ENCODE measurements at places on chromosomes 7 and 10.

DNA sequence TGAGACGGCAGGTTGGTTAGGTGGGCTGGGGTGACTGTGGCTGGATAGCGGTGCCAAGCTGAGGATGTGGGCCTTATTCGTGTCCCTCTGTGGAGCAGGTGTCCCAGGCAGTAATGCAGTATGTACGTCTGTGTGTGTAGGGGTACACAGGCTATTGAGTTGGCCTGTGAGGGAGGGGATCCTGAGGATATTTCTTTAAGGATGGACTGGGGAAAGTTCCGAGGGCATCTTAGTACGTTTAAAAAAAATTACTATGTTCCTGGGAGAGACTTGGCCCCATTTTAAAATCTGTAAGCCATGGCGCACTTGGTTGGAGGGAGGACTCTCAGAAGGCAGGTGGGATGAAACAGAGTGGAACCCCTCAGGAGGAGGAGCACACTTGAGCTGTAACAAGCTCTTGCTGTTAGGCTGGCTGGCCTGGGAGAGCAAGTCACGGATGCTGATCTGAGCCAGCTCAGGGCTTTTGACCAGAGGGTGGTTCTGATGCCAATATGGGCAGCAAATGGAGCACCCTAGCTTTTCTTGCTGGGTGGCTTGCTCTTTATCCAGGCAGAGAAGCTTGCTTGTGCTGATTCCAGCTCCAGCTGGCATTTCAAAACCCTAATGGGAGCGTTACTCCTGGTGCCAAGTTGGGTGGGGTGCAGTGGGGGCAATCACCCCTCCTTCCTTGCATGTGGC, 765 bp downstream of the WBP1L start:
- peak; percentile 2 for DNase-seq

GRCh38 chr7:31407178-31407676, 66.7 kb upstream of the NEUROD6 start:
- DNase-seq: no peak

DNA sequence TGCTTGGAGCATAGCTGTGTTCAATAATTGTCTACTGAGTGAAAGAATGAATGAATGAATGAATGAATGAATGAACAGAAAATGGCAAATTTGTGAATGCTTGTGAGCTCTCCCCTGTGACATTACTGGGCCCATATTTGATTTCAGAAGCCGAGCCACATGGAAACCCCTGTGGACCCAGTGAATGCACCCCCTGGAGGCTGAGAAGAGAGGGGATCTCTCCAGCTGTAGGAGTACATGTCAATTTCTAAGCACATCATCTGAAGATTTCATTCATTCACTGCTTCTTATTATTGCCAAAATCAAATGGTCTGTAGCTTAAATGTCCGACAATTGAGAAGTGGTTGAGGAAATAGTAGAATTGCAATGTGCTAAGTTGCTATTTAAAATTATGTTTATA, 58.3 kb upstream of the DOCK1 start:
- DNase-seq: no peak

DNA sequence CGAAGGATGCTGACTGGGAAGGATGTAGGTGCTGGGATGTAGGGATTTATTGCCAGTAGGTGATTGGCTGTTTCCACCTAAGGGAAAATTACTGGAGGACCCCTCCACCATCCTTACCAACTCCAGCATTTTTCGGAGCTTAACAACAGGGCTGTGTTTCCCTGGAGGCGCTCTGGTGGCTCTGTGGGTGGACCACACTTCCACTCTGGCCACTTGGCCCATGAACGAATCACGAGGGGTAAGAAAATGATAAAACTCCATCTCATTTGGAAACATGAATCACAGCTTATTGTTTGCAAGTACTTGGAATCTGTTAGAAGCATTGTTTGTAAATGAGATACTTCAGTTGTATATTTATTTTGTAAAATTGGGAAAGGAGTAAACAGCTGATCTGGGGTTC, 3.0 kb downstream of the DOCK1 start:
- DNase-seq: no peak

- DNase-seq: no peak
Observed at GRCh38 chr7:91683823-91684222, 196.7 kb downstream of the MTERF1 start.

DNA sequence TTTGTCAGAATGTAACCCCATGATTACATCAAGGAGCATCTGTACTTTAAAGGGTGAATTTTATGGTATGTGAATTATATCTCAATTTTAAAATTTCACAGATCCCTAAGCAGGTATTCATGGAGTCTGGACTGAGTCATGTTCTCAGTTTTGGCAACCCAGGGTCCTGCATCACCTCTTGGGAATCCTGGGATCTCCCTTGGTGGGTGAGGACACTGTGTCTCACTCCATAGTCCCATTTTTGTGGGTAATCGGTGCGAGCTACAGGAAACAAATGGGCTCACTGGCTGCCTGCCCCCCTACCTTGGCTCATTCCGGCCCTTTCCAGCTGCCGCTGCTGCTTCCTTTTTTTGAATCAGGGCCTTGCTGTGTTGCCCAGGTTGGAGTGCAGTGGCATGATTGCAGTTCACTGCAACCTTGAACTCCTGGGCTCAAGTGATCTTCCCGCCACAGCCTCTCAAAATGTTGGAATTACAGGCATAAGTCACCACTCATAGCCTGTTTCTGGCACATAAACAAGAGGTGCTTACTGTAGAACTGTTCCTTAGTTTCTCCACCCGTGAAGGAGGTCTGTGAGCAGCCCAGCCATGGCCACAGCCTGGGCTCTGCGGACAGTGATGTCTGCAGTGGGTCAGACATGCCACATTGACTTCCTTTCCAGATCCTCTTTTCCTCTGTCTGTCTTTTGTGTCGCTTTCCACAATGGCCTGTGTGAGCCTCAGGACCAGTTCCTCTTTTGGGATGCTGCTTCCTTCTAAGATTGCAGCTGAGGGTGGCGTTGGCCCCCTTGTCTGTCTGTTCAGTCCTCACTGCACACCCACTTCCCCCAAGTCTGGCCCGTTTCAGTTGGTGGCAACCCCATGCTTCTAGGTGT, 14.5 kb downstream of the PALD1 start:
- no peak for DNase-seq

- no peak for DNase-seq
Observed at GRCh38 chr10:107442035-107442505, 277.6 kb upstream of the SORCS1 start.

DNA sequence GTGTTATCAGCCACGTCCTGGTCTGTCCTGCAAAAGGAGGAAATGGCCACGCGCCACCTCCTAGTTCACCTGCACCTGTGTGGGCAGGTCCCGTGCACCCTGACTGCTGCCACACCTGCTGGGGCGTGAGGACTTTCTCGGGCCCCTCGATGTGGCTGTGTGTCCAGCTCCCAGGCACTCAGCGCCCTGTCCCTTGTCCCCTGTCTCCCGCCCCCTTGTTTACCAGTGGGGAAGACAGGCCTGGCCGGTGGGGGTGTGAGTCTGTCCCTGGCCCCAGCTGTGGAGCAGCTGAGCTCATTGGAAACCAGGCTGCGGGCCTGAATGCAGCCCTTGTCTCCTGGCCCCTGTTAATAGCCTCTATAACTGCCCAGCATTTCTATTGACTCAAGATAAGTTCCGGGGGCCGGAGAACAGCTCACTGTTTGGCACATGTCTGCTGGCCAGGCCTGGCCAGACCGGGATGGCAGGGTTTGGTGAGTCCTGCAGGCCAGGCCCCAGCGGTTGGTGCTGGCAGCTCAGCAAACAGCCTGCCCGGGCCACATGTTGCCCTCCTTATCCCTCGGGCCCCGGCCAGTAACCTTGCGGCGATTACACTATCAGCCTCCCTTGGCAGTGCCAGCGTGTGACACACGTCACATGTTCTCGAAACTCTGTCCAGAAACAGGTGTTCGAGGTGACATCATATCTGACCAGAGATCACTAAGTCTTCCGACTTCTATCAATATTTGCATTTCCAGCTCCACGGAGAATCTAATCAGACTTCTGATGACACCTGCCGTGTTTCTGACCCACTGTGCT, 52.1 kb downstream of the FOXL3 start:
- DNase-seq: no peak

DNA sequence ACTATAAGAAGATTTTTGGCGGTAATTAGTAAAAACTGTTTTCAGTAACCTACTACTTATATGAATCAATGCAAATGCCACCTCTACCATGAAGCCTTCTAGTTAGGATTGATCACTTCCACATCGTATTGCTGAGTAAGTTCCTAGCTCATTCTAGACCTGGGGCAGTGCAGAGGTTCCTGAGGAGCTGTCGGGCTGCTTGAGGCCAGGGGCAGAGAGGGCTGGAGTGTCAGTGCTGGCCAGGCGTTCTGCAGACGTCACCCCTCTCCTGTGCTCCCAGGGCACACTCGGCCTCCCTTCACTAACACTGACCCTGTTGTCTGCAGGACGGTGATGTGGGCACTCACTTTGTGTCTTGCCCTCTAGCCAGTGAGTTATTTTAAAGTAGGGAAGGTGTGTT, 275.7 kb downstream of the CELF2 start:
- no peak for DNase-seq

GRCh38 chr10:75648351-75648750, 216.9 kb downstream of the LRMDA start:
- no peak for DNase-seq

DNA sequence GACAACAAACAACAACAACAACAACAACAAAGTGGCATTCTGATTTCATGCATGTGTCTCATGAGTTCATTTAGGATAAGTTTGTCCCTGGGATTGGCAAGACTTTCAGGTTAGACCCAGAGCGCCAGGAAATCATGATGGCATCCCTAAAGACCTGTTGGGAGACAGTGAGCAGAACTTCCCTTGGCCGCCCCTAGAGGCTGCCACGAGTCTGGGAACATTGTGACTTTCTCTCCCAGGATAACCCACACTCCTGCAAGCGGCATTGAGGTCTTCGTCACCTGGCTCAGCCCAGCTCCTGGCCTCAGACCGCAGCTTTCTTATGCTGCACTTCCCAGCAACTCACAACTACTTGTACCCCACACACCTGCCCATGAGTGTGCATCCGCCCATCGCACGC, 80.5 kb upstream of the RNF32 start:
- no peak for DNase-seq

DNA sequence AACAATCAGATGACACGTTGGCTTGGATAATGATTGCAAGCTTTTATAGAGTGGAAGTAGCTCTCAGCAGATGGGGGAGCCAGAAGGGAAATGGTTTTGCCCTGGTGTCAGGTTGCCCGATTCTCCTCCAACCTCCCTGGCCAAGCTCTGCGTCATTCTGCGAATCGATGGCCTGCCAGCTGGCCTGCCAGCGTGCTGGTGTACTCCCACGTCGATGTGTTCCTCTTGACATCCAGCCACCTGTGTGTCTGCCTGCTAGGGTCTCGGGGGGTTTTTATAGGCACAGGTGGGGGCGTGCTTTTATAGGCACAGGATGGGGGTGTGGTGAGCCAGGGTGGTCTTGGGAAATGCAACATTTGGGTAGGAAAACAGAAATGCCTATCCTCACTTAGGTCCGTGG, 4.6 kb downstream of the NET1 start:
- no peak for DNase-seq

DNA sequence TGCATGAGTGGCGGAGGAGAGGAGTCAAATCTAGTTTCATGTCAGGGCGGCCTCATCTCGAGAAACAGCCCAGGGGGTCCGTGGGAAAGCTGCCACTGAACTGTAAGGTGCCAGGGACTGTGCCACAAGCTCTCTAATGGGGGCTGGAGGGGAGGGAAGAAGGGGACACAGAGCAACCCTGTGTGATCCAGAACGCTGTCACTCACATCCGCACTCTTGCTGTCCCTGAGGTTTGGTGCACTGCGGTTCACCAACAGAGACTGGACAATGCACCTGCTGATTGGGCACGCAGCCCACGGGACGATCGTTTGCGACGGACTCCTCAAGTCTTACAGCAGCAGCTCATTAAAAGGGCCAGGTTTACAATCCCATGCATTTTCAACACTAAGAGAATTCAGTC, 47.7 kb downstream of the AMZ1 start:
- no peak for DNase-seq

DNA sequence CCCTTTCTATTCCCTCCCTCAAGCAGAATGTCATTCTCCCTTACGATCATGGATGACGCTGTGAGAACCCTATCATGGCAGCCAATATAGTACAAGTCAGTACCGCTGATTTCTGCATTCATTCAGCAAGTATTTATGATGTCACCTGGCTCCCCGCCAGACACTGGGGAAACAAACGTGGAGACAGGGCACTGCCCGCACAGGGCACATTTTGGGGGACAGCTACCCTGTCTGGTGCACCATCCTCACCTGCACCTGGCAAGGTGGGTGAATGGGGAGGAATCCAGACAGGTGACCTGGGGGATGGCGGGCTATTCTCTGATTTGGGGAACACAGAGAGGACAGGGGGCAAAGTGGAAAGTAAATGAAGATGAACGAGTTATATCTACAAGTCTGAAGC, 28.4 kb downstream of the MKI67 start:
- no peak for DNase-seq

GRCh38 chr7:47357361-47357760, 224.6 kb downstream of the TNS3 start:
- DNase-seq: no peak

DNA sequence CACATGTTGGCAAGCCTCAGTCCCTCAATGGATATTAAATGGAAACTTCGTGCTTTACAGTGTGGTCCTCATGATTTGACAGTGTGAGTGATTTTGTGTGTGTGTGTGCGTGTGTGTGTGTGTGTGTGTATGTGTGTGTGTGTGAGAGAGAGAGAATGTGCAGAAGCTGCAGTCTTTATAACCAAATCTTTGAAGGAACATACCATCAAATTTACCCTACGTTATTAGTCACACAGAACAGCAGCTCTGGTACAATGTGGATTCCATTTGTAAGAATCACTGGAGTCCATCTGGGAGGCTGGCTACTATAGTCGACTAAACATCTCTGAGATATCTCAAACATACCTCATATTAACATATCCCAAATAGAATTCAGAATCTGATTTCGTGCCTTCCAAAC, 928.0 kb upstream of the POT1 start:
- no peak for DNase-seq
